ENCODE measurements at places on chromosomes 6 and 20. TPM values are rescaled to one million over a fixed set of nuclear protein-coding genes. Genes with fewer than 3 reads are reported as not detected.

GRCh38 chr6:82555801-82556200 is 192.2 kb downstream of the TPBG start:
- no peak for DNase-seq

GRCh38 chr6:31586599-31587281 is 663 bp downstream of the LST1 start:
- no peak for DNase-seq

DNA sequence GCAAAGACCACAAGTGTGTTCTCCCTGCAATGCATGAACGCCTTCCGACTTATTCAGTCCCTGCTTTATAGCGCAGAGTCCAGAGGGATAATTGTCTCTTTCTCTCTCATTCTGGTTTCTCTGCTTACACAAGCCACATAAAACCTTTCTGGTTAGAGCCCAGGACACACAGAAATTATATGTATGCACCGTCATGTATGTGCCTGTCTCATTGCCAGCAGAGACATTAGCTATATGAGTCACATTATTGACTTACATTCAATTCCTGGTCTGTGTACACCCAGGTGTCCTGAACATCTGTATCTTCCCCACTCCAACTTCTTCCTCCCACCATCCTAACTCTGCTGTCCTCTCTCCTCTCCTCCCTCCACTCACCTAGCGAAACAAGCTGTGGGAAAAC is 44.0 kb downstream of the LRFN2 start:
- DNase-seq, result no peak

DNA sequence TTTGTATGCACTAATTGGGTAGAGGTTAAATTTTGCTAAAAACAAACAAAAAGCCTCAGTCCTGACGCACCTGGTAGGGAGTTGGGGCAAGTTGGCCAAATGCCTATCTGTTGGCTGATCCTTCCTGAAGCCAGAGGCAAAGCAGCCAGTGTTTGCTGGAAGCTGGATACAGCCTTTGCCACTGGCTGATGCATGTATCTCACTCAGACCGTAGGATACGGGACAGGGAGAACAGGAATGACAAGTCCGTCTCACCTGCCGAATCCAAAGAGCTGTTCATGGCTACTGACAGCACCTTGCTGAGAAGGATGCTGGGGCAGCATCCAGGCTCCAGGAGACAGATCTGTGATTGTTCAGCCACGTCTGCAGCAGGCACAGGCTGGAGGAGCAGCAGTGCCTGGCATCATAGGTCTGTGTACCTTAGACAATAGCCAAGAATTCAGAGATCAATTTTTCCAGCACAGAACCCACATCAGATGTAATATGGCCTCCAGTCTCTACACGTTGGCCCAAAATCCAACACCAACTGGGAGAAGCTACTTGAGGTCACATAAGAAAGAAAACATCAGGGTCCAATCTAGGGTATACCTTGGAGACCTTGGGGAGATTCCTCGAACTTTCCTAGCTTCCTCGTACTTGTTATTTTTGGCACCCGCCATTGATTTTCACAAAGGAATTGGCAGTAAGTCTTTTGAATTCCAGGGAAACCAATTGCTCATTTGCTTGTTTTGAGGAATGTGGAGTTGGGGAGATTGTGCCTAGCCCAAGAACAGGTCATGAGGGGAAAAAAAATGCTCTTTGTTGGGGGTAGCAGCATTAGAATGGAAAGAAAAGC is 108.5 kb upstream of the ARMC2 start:
- no peak for DNase-seq

DNA sequence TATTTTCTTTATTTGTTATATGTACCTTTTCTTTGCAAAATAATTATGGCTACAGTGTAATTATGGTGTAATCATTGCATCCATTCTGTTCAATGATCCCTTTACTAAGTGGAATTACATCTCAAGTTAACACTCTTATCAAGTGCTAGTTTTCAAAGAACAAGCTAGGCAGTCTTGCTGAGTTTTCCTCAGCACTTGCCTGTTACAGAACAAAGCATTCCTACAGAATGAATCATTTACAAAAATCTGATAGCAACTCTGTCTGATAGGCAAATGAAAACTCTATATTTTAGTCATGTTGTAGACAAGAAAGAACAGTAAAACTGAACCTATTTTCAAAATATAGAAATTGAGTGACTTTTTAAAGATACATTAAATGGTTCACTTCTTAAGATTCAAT is 109.8 kb upstream of the POU3F2 start:
- no peak for DNase-seq

DNA sequence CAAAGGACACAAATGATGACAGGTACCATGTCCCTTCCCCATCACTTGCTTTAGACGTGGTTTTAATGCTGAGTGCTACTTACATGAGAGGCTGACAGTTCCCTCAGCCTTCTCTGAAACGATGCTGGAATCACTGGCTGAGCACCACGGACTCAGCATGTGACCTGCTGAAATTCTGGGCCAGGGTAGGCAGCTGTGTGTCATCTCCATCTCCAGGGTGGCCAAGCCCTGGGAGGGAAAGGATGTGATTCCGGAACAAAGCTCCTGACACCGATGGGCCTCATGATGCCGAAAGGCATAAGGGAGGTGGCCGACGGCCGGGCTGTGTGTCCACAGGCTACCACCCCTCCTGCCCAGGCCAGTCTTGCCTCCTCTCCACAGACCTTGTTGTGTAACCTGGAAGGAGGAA is 184.3 kb upstream of the CST7 start:
- DNase-seq, result no peak

DNA sequence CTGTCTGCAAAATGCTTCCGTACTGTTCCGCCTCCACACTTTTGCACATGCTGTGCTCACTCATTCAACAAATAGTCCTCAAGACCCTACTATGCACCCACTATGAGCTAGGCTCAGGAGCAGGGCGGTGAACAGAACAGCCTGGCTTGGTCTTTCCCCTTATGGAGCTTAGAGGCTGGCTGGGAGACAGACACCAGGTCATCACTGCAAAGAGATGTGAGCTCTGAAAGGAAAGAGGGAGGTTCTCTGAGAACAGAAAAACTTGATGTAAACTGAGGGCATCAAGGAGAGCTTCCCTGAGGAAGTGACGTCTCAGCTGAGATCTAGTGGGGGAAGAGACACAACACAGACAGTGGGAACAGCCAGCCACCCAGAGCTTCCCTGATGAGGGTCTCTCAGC is 31.0 kb upstream of the TGM2 start:
- DNase-seq, result no peak

GRCh38 chr20:41279546-41280225 is 37.8 kb downstream of the ZHX3 start:
- DNase-seq, result no peak

DNA sequence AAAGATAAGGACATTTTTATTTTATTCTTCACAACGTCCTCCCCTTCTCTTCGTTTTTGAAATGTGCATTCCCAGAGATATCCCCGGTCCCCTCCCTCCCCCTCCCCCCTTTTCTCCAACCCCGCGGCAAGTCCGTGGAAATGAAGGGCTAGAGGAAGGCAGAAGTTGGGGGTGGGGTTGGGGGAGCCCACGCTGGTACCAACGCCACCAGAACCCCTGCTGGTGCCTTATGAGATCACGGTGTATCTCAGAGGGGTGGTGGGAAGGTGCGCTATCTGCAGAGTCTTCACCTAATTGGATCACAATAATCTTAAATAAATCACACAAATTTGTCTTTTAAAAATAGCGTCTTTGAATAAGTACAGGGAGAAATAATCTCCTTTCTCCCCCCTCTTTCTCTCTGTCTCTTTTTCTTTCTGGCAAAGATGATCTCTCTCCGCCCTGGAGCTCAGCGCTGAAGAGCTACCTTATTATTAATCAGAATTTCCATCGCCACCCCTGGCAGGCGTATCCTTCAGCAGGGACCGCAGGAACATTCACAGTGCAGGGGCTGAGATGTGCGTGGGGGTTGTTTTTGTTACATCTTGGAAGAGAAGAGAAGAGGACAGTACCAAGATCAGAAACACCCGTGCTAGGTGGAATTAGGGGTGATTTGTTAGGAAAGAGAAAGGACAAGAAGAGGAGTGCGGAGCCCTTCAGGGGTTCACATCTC is 915 bp downstream of the CLVS2 start:
- no peak for DNase-seq

- DNase-seq, result no peak
Measured at GRCh38 chr20:23962272-23962671, 26.3 kb downstream of the GGTLC1 start.

- peak; percentile 67 for DNase-seq
Measured at GRCh38 chr6:36666826-36667591, 11.5 kb upstream of the CDKN1A start.

- no peak for DNase-seq
Measured at GRCh38 chr20:59676126-59676850, 71.9 kb downstream of the PHACTR3 start.

- DNase-seq, result no peak
Measured at GRCh38 chr20:62067547-62068260, 2.0 kb upstream of the TAF4 start.

The SNAI1 gene
- total RNA-seq, result 19.1 TPM

The HLA-DRA gene
- 342 TPM for total RNA-seq

- no peak for DNase-seq
Measured at GRCh38 chr6:29589423-29590048, 4.6 kb downstream of the OR2H2 start.

The SDCBP2 gene
- 4.1 TPM for total RNA-seq

GRCh38 chr6:166533205-166533824 is 53.2 kb downstream of the RAMACL start:
- no peak for DNase-seq

DNA sequence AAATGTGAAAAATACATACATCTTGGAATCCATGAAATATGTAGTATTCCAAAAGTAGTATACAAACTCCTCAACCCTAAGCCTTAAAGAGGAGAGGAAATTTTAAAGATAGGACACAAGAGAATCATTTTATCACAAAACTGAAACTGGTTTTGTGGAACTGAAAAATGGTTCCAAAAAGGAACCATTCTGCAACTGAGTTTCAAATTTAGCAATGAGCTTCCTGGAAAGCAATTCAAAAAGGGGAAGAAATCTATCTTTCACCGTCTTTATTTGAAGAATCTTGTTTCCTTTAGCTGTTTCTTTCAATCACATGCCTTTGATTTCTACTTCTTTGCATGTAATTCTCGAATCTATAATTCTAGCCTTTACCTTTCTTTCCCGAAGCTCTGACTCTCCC is 32.2 kb upstream of the LAMP5 start:
- no peak for DNase-seq

- DNase-seq, result no peak
Measured at GRCh38 chr6:89190741-89191140, 26.4 kb downstream of the GABRR1 start.

GRCh38 chr20:62694106-62694505 is 14.5 kb upstream of the NTSR1 start:
- DNase-seq, result no peak

The PREX1 gene
- 94.6 TPM for total RNA-seq

- DNase-seq, result no peak
Measured at GRCh38 chr6:28081486-28081751, 1.1 kb downstream of the ZNF165 start.

The MYL9 gene
- 1,491 TPM for total RNA-seq

DNA sequence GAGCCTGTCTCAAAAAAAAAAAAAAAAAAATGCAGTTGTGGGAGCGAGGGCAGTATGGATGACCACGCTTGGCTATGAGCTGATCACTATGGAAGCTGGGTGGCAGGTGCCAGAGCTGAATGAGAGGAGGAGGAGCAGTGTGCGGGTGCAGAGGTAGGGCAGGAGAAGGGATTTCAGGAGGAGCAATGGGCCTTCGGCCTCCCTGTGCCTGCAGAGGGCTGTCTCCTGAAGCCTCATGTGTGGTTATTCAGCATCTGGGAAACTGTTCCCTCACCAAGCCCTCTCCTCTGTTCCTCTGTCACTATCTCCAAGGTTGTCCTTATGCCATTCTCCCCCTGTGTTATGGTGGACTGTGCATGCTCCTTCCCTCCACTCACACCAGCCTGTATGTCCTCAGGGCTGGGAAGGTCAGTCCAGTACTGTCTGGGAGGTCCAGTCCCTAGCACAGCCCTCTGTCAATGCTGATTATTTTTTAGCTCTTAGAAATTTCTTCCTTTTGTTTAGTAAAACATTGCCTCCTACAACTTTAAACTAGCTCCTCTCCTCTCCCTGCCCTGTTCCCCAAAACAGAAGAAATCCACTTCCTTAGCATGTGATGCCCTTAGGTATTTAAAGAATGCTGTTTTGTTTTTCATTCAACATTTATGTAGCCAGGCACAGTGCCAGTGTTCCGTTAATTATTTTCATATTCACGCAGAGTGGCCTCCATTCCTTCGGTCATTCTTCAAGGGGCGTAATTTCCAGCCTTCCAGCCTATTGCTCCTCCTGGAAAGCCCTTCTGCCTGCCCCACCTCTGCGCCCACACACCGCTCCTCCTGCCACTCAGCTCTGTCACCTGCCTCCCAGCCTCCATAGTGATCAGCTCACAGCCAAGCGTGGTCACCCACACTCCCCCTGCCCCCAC is 48.9 kb downstream of the CNBD2 start:
- DNase-seq, result no peak

DNA sequence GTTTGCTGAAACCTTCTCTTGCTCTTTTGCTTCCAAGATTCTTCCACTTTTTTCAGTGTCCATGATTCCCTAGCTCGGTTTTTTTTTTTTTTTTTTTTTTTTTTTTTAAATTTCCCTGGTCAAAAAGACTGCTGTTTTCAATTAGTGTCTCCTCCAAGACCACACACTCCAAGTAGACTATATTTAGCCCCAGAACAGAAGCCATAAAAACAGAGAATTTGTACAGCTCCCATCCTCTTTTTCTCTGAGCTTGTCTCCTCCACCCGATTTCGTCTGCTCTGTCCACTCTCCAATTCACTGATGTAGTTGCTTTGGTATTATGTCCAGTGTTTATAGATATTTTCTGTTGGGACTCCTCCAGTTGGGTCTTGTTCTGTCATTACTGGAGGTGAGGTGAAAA is 37.6 kb downstream of the RSPH3 start:
- no peak for DNase-seq

The KCNK15 gene
- 60.0 TPM for total RNA-seq

GRCh38 chr6:99119109-99120031 is 171.6 kb upstream of the FBXL4 start:
- DNase-seq, result no peak

- DNase-seq, result no peak
Measured at GRCh38 chr20:4836935-4837334, 115.2 kb downstream of the PRND start.

The EPPIN gene
- total RNA-seq, result not detected

DNA sequence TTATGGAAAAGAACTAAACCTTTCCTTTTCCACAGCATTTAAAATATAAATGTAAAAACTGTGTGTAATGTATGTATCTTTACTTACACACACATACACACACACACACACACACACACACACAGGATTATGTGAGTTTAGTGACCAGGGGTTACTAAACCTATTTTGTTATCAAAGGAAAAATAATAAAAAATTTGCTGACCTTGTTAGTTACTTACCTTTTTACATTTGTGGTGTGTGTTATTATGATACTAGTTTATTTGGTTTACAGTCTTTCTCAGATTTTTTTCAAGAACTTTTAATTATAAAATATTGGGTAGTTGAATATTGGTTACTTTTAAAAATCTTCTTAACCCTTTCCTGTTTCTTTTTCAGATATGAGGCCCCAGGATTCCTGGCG is 15.7 kb downstream of the NKX2-4 start:
- DNase-seq, result no peak

The FAXC gene
- 0.99 TPM for total RNA-seq

The DLL1 gene
- 12.6 TPM for total RNA-seq

The VIP gene
- total RNA-seq, result not detected

The TNFRSF6B gene
- 32.9 TPM for total RNA-seq

The GPRC6A gene
- total RNA-seq, result not detected

GRCh38 chr6:80165143-80165542 is 58.7 kb downstream of the BCKDHB start:
- no peak for DNase-seq

The C20orf141 gene
- total RNA-seq, result not detected
